CD4-positive, alpha-beta T cell treated with Interleukin-1 beta for 1 hour (primary cell): ENCODE measurements at places on chromosomes 1 and 21.

DNA sequence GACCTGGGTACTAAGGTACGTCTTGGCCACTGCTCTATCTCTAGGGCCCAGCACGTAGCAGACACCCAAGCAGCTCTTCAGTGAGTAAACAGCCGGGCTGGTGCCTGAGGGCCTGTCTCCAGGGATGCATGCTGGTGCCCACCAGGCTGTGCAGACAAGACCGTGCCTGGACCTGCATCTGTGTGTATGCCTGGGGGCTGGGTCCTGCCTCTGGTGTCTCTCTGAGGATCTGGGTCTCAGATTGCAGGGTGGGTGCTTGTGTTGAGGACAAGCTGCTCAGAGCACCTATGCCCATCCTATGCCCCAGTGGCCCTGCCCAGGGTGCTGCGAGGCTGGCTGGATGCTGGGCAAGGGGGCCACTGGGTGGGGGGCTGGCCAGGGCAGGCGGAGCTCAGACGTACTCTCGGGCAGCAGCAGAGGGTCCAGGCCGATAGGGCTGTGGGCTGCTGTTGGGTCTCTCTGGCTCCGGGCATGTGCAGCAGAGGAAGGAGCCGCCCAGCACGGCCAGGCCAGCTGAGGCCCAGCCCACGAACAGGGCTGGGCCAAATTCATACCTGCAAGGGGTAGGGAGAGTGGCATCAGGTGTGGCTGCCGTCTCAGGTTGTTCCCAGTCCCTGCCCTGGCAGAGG is 4.4 kb downstream of the CLDN19 start:
- DNase-seq, result no peak

GRCh38 chr1:205927676-205928075 is 15.6 kb downstream of the SLC26A9 start:
- DNase-seq, result no peak

GRCh38 chr1:243477731-243478290 is 222.0 kb downstream of the SDCCAG8 start:
- no peak for DNase-seq

DNA sequence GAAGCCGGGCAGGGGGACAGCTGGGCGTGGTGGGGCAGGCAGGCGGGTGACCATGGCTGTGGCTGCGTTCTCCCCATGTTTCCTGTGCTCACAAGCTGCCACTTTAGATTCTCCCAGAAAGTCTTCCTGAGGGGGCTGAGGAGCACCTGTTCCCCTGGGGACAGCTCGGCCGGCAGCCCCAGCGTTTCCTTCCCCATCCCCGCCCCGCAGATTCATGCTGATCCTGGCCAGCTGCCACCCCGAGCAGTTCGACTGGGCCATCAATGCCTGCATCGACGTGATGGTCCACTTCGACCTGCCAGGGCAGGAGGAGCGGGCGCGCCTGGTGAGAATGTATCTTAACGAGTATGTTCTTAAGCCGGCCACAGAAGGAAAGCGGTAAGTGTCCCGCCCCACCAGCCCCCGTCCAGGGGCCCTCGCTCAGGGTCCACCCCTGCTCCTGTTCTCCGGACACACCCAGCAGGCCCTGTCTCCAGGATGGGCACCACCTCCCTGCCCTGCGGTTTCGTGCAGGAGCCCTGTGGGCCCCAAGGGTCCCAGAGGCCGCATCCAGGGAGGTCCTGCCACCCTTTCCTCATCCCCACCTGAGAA is 10.9 kb upstream of the ATAD3B start:
- DNase-seq, result no peak

DNA sequence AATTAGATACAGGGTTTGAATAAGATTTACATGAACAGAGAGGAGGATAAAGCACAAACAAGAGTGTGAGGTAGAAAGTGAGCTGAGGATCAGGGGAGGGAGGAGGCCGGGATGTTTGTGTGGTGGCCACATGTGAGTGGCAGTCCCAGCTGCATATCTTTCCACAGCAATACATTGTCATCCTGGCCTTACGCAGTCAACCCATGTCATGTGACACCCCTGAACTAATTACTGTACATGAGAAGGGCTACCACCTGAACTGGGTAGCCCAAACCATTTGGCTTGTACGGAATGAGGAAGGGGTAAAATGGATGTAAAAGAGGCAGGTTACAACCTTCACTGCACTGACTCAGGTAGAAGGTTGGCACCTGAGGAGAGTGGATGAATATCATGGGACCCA is 4.2 kb downstream of the SLAMF7 start:
- DNase-seq, result no peak

GRCh38 chr1:25651824-25652741 is 35.5 kb downstream of the MAN1C1 start:
- no peak for DNase-seq

DNA sequence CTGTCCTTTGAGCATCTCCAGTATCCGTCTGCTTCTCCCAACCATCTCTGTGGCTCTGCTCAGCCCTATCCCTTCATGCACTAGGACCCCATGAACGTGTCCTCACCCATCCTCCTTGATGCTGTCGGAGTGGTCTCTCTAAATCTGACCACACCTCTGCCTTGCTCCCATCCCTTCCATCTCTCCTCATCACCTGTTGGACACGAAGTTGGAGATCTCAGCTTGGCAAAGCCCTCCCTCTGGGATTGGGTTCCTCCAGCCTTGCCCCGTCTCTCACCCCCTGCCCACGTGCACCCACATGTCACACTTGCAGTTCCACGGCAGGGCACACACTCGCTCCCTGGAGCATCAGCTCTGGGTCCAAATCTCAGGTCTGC is 135.7 kb downstream of the ACTL8 start:
- DNase-seq, result no peak

- DNase-seq, result peak; percentile 75
Observed at GRCh38 chr1:40394491-40395172, 21.1 kb downstream of the SMAP2 start.

GRCh38 chr1:168497376-168497950 is 46.3 kb downstream of the XCL2 start:
- no peak for DNase-seq
